Stimulated activated CD4-positive, alpha-beta T cell treated with anti-CD3 and anti-CD28 coated beads, Interleukin-1b, Interleukin-23, amount 100 ng/mL, for 24 hours (primary cell): ENCODE measurements at places on chromosomes 4 and X.

DNA sequence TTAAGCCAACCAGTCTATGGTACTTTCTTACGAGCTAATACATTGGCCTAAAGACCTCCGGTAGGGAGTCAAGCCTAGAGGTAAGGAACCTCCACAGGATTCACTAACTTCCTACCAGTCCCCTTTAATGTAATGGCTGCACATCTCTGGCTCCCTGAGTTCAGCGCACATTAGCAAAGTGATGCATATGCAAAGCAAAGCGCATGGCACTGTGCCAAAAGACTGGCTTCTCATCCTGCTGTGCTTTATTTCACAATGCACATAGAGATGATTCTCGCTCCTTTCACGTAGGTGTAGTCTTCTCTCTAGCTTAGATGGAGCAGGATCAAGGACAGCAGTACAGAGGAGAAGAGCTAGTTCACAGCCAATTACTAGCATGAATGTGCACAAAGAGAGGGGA lies 14.6 kb upstream of the CLTRN start:
- DNase-seq = no peak

DNA sequence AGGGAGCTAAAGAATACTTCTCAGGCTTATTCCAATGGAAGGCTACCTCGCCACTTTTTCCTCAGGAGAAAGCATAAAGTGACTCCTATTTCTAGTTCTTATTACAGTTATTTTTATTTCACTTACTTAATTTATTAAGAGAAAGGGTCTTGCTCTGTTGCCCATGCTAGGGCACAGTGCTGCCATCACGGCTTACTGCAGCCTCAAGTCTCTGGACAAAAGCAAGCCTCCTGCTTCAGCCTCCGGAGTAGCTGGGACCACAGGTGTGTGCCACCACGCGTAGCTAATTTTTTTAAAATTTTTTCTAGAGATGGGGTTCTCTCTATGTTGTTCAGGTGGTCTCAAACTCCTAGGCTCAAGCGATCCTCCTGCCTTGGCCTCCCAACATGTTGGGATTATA lies 36.0 kb upstream of the CHRNA9 start:
- DNase-seq = no peak

- DNase-seq = no peak
These were observed 86.3 kb downstream of the KLHL8 start for GRCh38 chr4:87134122-87134521.

DNA sequence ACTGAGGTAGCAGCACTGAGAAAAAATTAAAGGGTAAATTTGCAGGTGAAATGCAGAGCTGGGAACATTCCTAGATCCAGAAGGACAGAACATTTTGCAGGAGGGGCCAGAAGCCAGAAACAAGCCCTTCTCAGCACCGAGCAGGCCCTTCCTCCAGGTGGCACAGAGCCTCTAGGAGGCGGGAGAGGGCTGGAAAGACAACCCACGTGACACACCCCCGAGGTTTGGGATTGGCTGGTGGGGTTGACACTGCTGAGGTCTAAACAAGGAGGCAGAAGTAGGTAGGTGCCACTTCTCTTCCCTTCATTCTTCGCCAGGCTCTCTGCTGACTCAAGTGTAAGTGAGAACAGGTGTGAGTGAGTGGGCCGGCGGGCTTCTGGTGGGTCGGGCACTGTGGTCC lies at the start of gene PAGE4:
Gene PAGE4 (plus strand): TSS at position 288 of the 400 bp plus-strand sequence. CDS start 1,126 bp downstream, outside the sequence.
- DNase-seq = no peak

- no peak for DNase-seq
These were observed 165.0 kb downstream of the FHIP1A start for GRCh38 chr4:151573945-151574344.

GRCh38 chrX:132618810-132619209 lies 130.0 kb upstream of the MBNL3 start:
- no peak for DNase-seq

GRCh38 chr4:173318648-173319211 lies 15.4 kb downstream of the HMGB2 start:
- DNase-seq = no peak

- DNase-seq = no peak
These were observed 227.6 kb downstream of the PRDM5 start for GRCh38 chr4:120694973-120695372.
